ENCODE measurements at places on chromosomes 7 and 10.

- no peak for DNase-seq
Measured at GRCh38 chr7:100711369-100711768, 5.4 kb downstream of the POP7 start.

GRCh38 chr7:22481726-22482125 is 18.3 kb downstream of the STEAP1B start:
- no peak for DNase-seq

DNA sequence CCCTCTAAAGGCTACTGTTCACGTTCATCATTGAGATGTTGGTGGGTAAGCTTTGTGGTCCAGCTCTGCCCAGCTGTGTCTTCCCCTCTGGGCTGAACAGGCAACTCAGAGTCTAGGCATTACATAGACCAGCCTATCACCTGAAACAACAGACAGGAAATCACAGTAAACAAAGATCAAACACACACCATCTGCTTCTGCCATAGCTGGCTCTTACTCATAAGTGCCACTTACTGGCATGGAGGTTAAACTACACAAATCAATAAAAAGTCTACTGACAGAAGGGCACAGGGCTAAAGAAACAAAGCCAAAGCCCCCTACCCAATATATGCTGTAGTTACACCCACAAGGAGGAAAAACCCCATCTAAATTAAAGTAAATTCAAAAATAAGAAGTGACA is 35.0 kb downstream of the SEPTIN14 start:
- no peak for DNase-seq

DNA sequence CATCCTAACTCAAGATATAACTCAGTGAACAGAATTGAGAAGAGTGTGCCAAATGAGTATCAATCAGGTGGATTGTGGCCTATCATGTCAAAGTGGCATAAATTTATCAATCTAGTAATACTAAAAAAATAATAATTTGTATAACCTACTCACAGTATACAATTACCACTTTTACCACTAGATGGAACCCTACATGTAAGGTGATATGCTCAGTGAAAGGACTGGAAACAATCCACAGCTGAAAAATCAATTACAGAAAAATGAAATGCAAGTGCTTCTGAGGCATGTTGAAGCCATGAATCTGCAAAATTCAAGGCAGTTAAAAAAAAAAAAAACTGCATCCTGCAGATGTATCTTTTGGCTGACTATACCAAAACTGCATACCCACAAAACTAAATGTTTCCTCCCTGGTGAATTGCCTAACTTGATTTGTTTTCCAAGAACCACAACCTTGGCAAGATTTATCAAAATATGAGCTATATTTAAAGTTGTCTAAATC is 13.9 kb downstream of the ARHGAP19 start:
- DNase-seq = no peak

DNA sequence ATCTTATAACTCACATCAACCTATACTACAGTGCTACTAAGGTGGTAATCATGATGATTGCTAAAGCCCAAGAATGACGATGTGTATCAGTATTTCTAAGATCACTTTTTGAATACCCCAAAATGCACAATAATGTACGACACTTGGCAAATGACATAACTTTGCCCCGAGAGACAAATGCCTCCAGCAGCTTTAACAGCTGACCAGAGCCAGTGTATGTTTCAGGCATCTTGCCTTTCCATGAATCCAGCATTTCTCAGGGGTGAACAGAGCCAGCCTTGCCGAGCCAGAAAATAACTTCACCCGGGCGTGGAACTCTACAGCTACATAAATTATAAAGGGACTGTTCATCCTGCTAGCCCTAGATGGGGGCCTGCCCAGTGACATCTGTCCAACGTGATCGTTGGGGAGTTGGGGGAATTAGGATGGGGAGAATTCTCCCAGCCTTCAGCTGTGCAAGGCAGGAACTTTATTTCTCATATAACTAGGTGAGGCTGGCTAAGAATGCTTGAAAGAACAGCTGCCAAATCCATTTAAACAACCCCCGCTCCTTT is 1.8 kb downstream of the IGFBP3 start:
- no peak for DNase-seq

- no peak for DNase-seq
Measured at GRCh38 chr7:69567800-69568199, 30.5 kb upstream of the AUTS2 start.

DNA sequence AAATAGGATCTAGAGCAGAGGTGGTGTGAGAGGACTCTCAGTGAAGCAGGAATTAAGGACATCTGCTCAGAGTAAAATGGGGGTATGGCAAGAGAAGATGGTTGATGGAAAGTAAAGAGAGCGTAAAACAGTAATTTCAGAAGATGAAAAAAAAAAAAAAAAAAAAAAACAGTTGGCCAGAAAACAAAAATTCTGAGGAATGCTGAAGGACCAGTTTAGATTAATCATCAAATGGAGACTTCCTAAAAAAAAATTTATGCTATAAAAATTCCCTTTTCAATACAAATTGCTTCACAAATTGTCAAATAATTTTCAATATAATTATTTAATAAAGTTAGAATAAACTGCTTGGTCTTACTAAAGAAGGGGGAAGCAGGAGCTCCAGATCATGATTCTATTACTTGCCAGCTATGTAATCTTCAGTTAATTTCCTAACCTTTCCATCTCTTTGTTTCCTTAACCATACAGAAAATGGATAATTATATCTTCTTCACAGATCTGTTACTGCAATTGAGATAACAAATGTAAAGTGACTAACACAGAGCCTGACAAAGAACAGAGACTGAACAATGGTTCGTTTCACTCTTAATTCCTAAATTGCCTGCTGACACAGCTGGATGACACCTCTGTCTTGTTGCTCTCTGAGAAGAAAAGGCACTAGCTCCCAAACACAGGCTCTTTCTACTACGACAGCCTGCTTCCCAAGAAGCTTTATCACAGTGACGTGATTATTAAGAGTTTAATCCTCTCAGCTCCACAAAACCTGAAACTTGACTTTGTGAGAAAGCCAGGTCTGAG is 64.9 kb upstream of the GPR22 start:
- DNase-seq = no peak

DNA sequence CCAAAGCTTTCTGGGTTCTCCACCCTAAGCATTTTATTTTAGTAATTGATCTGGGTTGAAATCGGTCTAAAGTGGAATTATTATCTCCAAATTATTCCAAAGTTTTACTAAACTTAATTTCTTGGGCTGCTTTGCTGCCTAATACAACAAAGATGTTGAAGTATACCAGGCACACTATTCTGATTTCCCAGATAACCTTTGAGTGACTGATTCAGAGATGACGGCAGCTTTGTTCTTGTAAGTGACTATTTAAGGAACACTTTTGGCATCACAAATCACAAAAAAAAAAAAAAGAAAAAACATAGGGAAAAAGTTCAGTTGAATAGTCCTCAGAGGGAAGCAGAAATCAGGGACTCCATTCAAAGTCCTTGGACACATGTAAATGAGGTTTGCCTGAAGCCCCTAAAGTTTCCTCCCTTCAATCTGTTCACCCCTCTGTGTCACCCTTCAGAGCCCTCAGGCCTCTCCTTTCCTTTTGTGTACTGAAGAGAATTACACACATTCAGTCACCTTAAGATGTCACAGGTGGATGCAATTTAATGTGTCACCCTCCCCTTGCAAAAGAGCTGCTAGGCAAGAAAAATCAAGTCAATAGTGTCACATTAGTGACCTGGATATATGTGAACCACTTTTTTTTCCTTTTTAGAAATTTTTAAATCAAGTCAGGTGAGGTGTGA is 81.5 kb downstream of the RTKN2 start:
- DNase-seq = no peak

DNA sequence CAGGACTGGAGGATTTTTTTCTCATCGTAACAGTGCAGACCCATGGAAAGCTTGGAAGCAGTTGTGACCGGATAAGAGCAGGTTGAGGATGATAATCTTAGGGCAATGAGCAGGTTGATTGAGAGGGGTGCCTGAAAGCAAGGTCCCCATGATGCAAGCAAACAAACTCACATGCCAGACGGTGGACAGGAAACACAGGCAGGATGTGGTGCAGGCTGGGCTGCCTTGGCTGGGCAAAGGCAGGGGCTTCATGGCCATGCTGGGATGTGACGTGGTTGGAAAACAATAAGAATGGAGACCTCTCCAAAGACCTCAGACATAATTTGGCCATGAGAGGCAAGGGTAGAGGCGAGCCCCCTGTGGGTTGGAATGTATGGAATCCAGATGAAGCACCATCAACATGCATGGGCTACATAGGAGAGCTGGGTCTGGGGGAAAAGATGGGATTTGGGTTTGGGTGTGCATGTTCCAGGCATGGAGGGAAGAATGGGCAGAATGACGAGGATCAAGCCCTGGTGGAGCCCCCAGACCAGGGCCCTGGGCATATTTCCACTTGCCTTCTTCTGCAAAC is 58.3 kb downstream of the IKZF1 start:
- DNase-seq = no peak

GRCh38 chr10:61784354-61785133 is 117.0 kb upstream of the ARID5B start:
- no peak for DNase-seq

DNA sequence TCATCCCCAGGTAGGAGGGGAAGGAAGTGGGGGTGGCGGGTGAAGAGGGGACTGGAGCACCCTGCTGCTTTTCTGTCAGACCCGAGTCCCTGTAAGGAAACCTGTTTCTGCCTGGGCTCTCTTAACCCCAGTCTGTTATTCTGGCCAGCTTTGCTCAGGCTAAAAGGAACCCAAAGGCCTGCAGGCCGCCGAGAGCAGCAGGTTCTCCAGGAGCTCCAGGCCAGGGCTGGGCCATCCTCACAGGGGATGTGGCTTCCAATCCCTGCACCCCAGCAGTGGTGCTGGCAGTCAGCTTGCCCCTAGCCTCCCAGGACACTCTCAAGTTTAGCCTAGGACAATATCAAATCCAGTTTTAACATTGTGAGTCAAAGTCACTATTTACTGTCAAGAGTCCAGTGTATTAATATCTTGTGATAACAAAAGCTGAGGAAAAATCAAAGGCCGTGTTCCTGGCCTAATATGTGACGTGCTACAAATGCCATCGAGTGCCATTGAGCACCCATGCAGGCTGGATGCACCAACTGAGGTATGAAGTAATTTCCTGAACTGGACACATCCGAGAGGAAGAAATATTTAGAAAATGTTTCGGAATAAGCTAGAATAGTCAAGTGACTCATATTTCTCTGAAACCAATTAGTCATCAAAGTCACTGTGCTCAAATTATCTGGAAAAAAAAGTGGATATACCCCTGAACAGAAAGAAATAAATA is 7.0 kb downstream of the PKD1L1 start:
- no peak for DNase-seq

- DNase-seq = no peak
Measured at GRCh38 chr10:97031459-97031858, 154.3 kb downstream of the SLIT1 start.

GRCh38 chr7:37216156-37216852 is 232.4 kb downstream of the ELMO1 start:
- DNase-seq = no peak

DNA sequence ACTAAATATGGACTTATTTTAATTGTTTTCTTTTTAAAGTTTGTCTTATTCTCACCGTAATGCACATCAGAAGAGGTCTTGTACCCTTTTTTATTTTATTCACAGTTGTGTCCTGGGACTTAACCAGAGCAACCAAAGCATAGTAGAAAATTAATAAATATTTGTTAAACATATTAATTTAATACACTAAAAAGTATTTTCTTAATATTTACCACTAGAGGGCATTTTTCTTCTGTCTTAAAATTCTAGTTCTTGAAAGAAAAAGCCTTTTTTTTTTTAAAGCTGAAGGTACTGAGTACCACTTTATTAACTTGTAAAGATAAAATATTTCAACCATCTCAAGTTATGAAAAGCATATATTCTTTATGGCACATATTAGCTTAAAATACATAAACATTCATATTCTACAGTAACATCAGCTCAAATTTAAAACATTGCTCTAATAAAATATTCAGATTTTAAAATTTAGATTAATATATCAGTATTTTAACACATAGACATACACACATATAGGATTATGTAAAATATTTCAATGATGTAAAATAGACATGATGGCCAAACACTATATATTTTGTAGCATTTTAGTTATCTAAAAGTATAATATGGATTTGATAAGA is 260.4 kb downstream of the SEMA3A start:
- DNase-seq = no peak

DNA sequence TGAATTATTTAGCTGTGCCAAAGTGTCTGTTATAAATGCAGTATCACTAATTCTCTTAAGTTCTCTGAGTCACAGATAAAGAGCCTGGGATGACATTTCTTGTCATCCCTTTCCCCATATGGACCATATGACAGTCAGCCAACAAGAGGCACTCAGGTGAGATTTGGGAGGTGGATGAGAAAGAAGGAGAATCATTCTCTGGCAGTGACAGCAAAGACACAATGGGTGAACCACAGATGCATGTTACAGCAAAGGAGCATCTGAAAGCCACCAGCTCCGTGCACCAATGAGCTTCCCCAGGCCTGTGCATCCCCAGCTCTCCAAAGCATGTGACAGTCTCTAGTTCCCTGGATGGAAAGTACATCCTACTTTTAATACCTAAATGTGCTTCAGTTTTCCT is 10.8 kb downstream of the GIMAP6 start:
- no peak for DNase-seq

DNA sequence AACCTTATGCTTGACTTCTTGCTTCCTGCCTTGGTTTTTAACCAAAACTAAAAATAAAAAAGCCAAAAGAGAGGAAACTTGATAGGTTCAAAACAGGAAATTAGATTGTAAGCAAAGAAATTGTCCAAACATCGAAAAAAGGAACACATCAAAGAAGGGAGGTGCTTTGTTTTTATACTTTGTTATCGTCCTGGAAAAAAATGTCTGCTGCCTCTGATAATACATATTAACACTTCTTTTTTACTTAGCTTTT is 286.6 kb upstream of the C7orf33 start:
- no peak for DNase-seq

Data from stimulated activated CD8-positive, alpha-beta memory T cell treated with anti-CD3 and anti-CD28 coated beads, Interleukin-2, amount 100 ng/mL, for 48 hours (primary cell).